Karpas-422 (cell line): ENCODE measurements at places on chromosomes 3 and 15.

DNA sequence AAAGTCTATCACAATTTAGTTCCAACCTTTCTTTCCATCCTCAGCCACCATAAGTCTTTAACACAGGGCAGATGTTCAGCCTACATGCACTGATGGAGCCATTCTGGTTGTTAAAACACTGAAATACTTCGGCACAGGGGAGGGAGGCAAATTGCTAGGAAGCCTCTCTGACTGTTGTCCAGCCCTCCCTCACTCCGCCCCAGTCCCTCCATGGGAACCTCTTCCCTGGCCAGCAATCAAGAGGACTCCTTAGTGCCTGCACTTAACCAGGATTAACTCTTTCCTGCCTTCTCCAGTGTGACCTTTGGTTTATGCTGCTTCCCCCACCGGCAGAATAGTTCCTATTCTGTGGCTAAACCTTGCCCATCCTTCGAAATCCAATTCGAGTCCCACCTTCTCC lies 47.0 kb upstream of the USP3 start:
- no peak for DNase-seq

GRCh38 chr3:187370051-187370450 lies 1.9 kb downstream of the RTP4 start:
- no peak for DNase-seq

GRCh38 chr3:194382196-194382891 lies 12.8 kb upstream of the LRRC15 start:
- no peak for DNase-seq

DNA sequence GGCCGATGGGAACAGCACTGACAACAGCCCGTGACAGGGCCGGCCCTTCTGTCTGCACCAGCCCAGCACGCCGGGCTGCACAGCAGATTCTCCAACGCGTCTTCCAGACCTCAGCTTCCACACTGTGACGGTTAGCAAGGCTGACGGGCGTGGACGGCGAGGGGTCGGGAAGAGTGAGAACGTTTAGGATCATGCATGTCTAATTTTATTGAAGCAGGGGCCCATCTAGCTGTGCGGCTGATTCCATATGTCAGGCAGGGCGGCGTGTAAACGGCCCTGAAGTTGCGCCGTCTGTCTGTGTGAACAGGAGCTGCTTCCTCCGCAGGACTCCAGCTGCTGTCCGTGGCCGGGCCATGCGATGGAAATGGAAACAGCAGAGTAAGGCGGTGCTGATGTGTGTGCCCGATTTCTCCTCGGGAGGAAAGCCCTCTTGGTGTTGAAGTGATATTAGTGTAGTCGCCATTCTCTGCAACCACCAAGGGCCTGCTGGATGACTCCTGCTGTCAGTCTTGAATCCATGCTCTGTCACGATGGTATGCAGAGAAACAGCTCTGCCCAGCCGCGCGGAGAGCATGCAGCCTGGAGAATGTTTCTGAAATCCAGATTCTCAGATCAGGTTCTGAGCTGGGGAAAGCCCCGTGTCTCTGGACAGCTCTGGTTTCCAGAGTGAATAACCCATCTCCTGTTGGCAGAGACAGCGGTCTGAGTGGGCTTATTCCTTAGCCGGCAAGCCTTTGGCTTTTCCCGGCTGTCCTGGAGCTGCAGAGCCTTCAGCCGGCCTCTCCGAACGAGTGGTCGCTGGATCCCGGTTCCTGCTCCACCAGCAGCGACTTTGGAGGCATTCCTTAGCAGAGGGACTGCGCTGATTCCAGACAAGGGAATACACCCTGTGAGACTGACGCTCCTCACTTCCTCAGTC lies 158.1 kb upstream of the UBE3A start:
- DNase-seq: no peak

GRCh38 chr3:149771652-149772271 lies 19.5 kb upstream of the COMMD2 start:
- peak; percentile 77 for DNase-seq

GRCh38 chr3:37115446-37115845 lies 58.9 kb downstream of the LRRFIP2 start:
- no peak for DNase-seq
